ENCODE measurements at places on chromosomes 5 and 9.

DNA sequence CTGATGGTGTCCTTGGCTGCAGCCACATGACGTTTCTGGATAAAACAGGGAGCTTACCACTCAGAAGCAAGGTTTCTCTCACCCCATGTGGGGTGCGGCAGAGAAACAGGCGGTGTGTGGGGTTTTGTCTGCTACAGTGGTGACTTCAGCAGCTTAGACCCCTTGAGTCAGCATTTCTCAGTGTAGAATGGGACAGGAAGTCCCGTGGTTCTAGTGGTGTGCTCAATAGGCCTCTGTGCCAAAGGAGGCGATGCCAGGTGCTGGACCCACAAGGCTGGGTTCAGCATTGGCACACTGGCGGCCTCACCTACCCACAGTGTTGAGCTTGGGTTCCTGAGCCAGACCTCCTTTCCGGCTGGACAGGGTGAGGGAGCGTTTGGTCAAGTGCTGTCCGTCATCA lies 125.2 kb upstream of the SMIM23 start:
- no peak for DNase-seq

- no peak for DNase-seq
Observed at GRCh38 chr5:122697191-122697590, 77.7 kb upstream of the SNX2 start.

GRCh38 chr5:173591056-173591514 lies 25.4 kb downstream of the BOD1 start:
- no peak for DNase-seq

DNA sequence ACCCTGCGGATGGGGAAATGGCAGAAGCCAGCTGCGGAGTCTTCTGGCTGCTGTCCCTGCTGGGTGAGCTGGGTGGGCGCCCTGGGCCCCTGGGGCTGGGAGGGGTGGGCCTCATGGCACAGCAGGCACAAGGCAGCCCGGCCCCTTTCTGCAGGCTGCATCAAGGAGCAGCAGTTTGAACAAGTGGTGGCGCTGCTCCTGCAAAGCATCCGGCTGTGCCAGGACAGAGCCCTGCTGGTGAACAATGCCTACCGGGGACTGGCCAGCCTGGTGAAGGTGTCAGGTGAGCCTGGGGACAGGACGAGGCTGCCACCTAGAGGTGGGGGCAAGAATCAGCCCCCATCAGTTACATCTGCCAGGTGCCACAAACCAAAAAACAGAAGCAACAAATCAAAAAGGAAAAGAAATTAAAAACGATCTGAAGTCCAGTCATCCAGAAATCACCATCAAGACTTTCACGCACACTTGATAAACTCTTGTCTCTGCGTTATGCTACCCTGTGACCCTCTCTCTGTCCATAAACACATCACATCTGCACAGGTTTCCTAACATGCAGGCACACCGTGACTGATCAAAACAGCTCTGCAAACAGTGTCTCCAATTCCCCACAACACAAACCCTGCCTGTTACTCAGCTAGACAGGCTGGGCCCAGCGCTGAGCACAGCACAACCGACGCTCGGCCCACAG lies 13.9 kb downstream of the REXO4 start:
- DNase-seq, result peak; percentile 89

- no peak for DNase-seq
Observed at GRCh38 chr5:146873186-146873917, 5.2 kb downstream of the PPP2R2B start.

GRCh38 chr5:33303579-33304095 lies 137.1 kb upstream of the TARS1 start:
- no peak for DNase-seq

DNA sequence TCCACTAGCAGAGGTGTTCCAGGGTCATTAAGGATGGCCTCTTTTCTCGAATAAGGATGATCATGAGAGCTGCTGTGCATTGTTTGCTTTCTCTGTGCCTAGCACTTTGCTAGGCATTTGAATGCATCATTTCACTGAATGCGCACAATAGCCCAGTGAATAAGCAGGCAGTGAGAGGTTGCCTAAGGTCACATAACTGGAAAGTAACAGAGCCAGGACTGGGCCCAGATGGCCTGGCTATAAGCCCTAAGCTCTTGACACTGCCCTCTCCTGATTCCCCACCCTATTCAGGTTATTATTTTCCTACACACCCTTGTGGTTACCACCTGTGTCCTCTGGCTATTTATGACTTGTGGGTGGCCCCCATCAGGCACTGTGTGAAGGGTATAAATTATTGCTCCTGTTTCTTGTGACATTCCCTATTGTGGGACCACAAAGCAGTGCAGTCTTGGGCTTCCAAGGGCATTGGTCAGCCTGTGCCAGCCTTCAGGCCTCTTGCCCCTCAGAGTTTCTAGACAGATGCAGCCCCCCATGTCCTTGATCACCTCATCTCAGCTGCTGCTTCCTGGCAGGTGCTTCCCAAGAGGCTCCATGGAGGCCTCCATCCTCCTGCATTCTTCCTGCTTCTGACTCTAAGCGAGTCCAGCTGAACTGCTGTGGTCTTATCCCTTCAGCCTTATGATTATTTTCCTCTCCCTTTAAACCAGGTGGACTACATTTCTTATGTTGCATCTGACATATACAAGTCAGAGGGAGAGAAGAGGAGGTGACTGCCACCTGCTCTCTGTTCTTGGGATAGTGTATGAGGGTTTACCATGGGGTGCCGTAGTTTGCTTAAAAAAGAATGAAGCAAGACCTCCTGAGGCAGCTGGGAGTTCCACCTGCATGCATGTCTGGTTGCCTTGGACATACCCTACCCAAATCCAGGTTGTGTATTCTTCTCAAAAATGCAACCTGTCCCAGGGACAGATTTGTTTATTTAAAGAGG lies 47.6 kb downstream of the ANGPTL2 start:
- no peak for DNase-seq

DNA sequence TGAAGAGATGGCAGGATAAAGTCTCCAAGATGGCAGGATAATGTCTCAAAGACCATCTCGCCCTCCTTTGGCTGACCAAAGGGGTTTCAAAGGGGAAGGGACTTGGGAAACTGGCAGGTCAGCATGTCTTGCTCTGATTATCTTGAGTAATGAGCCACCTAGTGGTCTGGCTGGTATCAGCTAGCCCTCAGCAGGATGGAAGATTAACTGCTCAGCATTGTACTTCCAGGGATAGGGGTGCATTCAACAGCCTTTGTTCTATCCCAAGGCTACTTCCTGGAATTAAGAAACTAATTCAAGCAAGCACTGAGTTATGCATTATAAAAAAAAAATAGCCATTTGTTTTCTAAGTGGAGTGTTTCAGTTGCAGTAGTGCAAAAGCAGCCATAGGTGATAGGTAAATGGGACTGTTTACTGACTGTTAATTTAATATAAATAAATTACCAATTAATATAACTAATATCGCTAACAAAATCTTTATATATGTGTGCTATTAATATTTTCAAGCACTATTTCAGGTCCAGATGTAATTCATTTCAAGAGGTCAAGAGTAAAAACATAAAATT lies 555.5 kb downstream of the CDH9 start:
- DNase-seq, result peak; percentile 81

DNA sequence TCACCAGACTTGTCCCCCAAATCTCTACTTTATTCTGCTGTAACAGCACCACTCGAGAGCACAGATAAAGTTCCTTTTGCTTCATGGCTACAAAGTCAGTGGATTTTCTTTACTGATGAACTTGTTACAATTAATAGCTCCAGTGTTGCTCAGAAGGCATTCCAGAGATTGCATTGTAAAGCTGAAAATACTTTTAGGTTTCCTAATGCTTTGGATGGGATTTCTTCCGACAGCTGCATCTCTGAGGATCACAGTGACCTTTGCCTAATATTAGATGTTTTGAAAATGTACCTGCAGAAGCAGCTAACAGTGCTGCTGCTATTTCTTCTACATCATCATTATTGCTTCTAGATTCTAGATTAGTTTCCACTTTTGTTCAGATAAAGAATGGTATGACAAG lies 58.8 kb upstream of the TMEM171 start:
- no peak for DNase-seq

GRCh38 chr9:97703437-97704344 lies 6.6 kb upstream of the XPA start:
- DNase-seq, result no peak

GRCh38 chr9:36913393-36914211 lies 120.5 kb downstream of the PAX5 start:
- DNase-seq, result no peak

DNA sequence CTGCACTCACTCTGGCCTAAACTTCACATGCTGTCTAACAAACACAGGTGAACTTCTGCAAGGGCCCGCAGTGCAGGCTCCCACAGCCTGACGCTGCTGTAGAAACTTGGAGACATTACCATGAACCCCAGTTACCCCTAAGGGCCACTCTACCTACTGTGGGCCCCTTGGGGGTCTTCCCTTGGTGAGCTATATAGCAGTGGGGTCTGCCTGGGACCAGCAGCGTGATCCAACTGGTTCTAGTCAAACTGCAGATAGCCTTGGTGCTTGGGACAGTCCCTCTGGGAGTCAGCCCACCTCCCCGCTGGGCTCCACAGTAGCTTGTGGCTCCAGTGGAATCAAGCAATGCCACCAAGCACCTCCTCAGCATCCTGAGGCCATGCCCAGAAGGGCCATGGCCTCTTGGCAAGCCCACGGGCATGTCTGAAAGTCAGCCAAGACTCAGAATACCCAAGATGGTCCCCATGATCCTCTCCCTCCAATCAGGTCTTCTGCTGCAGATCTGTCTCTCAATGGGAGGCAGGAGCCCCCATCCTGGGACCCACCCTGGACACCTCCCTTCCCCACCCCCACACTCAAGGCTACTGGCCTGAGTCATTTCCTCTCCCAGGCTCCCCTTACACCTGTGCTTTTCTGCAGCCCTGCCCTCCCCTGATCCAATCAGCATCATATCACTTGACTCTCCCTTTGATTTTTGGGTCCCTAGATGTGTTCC lies 230.0 kb upstream of the IRX1 start:
- no peak for DNase-seq

GRCh38 chr5:131589510-131590348 lies 45.3 kb downstream of the RAPGEF6 start:
- peak; percentile 79 for DNase-seq
